ENCODE measurements at places on chromosomes 7 and 10.

- no peak for DNase-seq
These were observed 13.3 kb upstream of the IFIT1B start for GRCh38 chr10:89364531-89364930.

- no peak for DNase-seq
These were observed 707 bp upstream of the C1GALT1 start for GRCh38 chr7:7181519-7182155.

DNA sequence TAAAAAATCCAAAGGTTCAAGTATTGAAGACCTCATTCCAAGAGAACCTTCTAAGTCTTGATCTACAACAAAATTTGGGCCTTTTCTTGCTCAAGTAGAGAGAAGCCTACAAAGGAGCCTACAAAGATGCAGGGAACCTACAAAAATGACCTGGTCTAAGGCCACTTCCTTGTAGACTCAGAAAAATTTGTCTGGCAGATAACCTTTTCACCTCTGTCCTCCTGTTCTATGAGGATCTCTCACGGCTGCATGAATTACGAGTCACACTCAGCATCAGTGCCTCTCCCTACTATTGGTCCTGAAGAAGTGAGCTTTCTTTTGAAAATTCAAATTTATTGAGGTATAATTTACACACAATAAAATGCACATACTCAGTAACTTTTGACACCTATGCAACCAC lies 29.3 kb downstream of the CCNJ start:
- no peak for DNase-seq

DNA sequence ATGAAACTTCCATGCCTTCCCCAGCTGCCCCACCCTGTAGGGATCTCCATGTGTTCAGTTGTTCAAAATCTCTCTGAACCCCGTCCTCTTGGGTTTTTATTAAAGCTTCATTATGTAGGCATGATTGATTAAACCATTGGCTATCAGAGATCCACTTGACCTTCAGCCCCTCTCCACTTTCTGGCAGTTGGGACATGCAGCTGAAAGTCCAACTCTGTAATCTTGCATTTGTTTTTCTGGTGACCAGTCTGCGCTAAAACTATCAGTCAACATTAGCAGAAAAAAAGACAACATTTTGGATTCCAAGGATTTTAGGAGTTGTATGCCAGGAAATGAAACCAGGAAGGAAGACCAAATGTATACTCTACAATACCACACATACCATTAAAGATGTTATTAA lies 1115.1 kb downstream of the XPNPEP1 start:
- no peak for DNase-seq

DNA sequence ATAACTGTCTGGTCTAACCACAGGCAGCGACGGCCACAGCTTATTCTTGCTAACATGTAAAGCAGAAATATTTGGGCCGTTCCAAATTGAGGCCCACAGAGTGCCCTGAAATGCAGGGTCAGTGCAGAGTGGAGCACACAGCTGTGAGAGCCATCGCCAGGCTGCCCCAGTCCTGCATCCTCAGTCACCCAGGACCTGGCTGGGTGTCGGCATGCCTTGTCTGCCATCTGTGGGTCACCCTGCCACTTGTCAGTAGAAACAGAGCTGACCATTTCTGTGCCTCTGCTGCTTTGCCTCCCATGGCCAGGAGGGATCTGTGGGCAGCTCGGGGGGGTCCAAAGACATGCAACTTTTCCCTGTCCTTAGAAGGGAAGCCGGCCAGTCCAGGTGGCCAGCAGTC lies 57.3 kb upstream of the BTBD16 start:
- no peak for DNase-seq

- DNase-seq: no peak
These were observed 35.3 kb downstream of the FOXL3 start for GRCh38 chr7:325051-325798.

- no peak for DNase-seq
These were observed 32.3 kb upstream of the CTBP2 start for GRCh38 chr10:125192620-125193019.

- no peak for DNase-seq
These were observed 25.0 kb downstream of the NCOA4 start for GRCh38 chr10:46005383-46005782.

- no peak for DNase-seq
These were observed 9.8 kb upstream of the CDHR1 start for GRCh38 chr10:84184517-84184916.

- no peak for DNase-seq
These were observed 3.7 kb downstream of the FAM3C start for GRCh38 chr7:121392277-121393004.

DNA sequence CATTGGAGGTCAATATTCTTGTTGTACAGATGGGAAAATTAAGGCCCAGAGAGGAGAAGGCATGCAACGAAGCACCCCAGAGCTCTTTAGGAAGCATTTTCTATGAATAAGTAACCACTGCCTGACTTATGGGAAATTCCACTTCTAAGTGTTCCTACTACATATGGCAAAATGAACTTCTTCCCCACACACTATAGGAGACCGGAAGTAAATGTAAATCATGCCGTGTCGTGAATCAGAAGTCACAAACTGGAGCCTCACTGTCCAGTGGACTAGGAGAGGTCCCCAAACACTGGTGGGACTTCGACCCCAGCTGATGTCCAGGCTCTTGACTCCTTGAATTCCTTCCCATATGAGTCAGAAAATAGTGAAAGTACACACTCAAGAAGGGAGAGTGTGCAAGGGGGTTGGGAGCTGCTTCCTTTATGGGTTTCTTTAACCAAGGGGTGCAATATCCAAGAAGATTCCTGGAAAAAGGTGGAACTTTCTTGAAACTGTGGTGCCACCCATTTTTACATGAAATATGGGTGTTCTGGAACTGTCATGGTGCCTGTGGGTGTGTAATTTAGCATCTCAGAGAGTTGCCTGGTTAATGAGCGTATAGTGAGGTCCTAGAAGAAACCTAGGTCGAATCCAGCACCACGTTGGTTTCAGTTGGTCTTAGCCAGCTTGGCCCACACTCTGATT lies 6.7 kb downstream of the RASSF4 start:
- no peak for DNase-seq

GRCh38 chr10:19874791-19875190 lies 58.6 kb downstream of the PLXDC2 start:
- no peak for DNase-seq

- no peak for DNase-seq
These were observed 43.2 kb downstream of the PRKAG2 start for GRCh38 chr7:151833691-151834090.

- no peak for DNase-seq
These were observed 35.7 kb upstream of the PIP start for GRCh38 chr7:143096146-143096545.

- peak; percentile 95 for DNase-seq
These were observed 1.7 kb upstream of the ETV1 start for GRCh38 chr7:13990984-13991790.

- DNase-seq: no peak
These were observed 20.7 kb downstream of the MDFIC start for GRCh38 chr7:114942446-114943175.

DNA sequence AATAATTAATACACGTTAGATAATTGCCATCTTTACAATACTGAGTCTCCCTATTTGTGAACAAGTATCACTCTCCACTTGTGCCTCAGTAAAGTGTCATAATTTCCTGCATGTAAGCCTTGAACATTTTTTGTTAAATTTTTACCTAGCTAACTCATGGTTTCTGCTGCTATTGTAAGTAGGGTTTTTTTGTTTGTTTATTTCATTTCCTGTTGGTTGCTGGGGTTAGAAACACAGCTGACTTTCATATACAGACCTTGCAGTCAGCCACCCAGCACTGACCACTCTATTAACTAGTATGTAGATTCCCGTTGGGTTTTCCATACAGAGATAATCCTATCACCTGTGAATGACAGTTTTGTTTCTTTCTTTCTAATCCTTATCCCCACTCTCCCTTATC lies 133.3 kb downstream of the MPP7 start:
- no peak for DNase-seq

DNA sequence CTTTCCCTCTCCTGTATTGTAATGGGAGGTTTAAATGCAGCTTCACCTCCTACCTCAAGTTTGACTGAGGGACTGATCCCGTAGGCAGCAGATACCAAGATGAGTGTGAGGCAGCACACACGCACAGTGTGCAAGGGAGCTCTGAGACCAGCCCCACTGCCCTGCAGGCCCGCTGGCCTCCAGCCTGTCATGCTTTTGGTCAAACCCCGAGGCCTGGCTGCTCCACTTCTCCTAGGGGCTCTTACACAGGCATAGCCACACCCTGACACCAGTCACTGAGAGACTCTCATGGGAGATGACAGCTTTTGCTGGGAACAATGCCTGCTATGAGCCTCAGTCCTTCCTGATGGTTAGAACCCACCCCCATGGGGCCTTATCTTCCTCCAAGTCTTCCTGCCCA lies 27.6 kb downstream of the DRGX start:
- no peak for DNase-seq

DNA sequence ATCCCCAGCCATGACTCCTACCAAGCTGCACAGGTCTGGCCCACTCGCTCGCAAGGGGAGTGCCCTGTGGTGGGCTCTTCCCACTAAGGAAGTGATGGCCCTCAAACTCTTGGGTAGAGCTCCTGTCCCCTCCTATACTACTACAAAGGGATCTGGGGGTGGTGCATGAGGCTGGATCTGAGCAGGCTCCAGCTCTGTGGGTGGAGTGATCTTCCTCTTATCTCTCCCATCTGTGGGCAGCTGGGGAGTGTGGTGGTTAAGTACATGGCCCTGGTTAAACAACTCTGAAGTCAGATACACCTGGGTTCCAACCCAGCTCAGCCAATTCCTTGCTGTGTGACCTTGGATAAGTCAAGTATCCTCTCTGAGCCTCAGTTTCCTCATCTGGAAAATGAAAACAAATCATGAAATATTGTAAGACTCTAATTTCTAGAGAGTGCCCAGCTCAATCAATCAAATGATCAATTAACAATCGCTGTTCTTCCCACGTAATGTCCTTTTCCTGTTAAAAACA lies 17.4 kb downstream of the DDIT4 start:
- DNase-seq: no peak

- DNase-seq: no peak
These were observed 353.4 kb downstream of the FGFR2 start for GRCh38 chr10:121244818-121245217.

- DNase-seq: no peak
These were observed 41.9 kb downstream of the PDGFA start for GRCh38 chr7:477626-478220.

DNA sequence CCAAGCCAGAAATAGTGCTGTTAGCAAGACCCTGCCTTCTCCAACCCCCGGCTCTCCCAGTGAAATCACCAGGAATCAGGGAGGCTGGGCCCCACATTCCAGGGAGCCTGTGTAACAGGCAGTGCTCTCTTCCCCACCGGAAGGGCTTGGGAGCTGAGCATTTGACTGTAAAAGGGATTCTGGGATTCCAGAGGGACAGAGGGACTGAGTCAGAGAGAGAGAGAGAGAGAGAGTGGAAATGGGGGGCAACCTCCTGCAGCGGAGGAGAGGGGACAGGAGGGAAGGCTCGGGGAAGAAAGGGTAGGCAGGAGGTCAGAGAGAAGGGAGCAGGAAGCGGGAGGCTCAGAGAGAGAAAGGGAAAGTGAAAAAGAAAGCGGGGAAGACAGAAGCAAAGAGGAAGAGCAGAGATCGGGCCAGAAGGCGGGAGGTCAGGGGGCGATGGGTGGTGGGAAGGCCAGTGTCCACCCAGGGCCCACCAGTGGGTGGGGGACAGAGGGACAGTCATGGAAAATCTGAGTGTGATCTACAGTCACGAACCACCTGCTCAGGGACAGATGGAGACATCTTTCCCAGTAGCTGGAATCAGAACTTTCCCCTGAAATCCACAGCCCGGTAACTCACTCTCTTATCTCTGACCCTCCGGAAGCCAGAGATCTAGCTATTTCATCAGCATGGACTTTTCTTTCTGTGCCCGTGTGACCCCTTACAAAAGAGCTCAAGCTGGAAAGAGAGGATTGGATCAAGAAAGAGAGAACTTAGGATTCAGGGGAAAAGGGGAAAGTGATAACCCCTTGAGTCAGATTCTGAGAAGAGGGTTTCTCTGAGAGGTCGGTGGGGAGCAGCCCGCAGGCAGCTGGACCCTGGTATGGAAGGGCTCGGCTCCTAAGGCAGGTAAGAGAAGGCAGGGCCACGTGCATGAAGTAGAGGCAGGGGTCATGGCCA lies 4.6 kb upstream of the SERPINE1 start:
- DNase-seq: peak; percentile 72

- DNase-seq: no peak
These were observed 20.9 kb upstream of the AP5Z1 start for GRCh38 chr7:4754433-4755010.

GRCh38 chr10:98399784-98400183 lies 15.2 kb downstream of the PYROXD2 start:
- no peak for DNase-seq

- no peak for DNase-seq
These were observed 26.6 kb upstream of the ATRNL1 start for GRCh38 chr10:115066528-115066927.

DNA sequence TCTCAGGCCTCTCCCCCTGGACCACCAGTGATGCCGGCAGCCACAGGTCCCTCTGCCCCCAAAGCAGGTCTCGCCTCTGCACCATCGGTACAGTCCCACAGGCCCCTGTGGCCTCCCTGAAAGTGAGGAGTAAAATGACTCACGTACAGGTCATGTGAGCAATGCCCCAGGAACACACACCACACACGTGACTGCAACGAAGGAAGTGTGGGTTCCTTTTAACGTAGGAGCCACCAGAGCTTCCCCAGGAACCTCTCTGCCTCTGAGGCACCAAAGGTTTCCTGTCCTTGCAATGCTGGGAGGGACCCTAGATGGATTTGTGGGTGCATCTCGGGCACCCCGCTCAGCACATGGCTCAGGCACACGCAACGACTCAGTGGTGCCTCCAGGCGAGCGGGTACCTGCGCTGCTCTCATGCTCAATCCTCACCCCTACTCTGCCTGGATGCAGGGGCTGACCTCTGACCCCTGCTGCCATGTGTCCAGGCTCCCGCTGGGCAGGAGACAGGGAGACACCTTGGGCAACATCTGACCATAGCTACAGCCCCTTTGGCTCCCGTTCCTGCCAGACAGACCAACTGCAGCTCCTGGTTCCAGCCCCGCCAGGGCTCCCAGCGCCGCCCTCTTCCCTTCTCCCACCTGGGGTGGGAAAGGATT lies 120.7 kb downstream of the PRKAG2 start:
- DNase-seq: peak; percentile 12

GRCh38 chr7:934469-935163 lies 19.9 kb downstream of the ADAP1 start:
- DNase-seq: no peak

DNA sequence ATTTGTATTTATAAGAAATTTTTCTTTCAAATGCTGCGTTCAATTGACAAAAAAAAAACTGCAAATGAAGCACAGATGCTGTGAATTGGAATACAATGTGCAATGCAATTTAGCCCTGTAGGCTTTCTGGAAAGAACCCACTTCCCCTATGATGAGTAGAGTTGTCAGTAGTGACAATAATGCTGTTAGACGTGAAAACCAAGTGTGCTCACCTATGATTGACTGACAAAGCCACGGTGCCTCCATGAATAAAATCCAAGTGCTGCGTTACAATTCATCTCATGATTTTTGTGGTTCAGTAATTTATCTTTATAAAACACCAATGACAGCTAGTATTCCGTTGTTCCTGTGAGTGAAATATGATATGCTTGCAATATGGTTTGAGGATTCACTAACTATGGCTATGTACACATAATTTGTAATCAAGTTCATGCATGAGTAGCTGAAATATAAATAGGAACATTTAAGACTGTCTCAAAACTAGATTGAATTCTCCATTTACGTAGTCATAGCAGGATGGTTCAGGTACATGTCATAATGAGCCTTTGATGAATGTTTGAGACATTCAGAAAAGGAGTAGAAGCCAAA lies 1160.3 kb downstream of the CNTNAP2 start:
- no peak for DNase-seq

- no peak for DNase-seq
These were observed 69.3 kb downstream of the AVL9 start for GRCh38 chr7:32564542-32564941.

- no peak for DNase-seq
These were observed 51.3 kb downstream of the NEURL1 start for GRCh38 chr10:103544657-103545310.

Data from T1000 (cell line).